ENCODE measurements at places on chromosomes 16 and 17.

GRCh38 chr17:18371455-18371854 is 6.1 kb upstream of the EVPLL start:
- DNase-seq = no peak

DNA sequence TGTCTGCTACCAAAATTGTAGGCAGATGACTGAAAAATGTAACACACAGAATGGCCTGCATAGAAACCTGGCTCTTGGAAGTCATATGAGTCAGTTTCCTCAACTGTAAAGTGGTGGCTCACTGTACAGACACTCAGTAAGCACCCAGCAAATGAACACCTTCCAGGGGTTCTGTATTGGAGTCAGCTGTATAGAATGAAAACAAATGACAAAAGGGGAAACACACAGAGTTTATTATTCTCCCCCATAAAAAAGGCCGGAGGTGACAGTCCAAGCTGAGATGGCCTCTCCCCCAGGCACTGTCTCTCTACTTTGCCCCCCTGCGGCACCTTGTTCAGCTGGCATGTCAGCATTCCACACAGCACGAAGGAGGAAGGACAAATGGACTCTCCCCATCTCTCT is 6.2 kb upstream of the MEOX1 start:
- no peak for DNase-seq

DNA sequence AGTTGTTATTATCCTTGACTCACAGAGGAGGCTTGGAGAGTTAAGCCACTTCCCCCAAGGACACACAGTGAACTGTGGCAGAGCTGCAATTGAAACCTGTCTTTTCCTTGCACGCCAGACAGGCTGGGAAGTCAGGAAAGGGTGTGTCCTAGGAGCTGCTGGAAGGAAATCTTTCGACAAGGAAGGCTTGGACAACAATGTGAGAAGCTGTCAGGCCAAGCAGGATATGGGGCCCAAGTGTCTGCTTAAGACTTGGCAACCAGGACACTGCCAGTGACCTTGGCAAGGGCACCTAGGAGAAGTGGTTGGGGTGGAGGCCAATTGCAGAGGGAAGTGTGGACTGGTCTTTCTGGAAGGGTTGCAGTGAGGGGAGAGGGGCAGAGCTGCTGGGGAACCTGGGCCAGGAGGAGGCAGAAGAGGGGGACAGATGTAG is 2.1 kb upstream of the CAMKK1 start:
- DNase-seq = no peak

DNA sequence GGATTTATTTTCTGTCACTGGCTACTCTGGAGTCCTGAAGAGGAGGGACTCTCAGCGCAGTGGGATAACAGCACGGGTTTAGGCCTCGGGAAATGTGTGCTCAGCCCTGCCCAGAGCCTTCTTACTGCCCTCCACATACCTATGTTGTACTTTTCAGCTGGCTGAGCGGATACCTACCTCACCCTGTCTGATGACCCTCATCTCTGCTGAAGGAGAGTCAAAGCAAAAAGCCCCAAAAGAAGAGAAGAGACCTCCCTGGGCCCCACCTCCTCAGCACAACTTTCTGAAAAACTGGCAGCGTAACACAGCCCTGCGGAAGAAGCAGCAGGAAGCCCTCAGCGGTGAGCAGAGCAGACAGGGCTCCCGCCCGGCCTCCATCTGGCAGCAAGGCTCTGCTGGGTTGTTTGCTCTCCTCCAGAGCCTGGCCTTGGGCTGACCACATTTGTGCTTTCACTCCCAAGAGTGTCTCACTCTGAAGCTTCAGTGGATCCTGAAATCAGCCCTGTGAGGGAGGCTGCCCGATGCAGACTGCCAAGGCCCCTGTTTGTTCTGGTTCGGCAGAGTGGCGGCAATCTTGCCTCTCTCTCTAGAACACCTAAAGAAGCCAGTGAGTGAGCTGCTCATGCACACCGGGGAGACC is 10.3 kb downstream of the MYCBPAP start:
- no peak for DNase-seq

DNA sequence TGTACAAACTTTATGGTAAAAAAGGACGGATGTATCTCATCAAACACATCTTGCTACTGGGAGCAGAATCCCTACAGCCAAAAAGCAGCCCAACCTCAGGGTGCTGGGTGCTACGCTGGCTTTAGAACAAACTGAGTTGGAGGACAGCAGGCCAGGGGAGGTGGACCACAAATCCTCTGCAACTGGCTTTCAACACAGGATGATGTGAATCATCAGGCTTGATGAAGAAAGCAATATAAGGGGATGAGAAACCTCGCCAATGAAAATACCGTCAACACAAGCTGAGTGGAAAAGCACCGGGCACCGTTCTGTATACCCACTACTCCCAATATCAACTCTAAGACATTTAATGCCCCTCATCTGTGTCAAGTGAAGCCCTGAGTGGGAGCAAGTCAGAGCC is 14.3 kb downstream of the HBQ1 start:
- DNase-seq = no peak

- DNase-seq = peak; percentile 39
These were observed 12.5 kb downstream of the CEP295NL start for GRCh38 chr17:78890498-78890897.

DNA sequence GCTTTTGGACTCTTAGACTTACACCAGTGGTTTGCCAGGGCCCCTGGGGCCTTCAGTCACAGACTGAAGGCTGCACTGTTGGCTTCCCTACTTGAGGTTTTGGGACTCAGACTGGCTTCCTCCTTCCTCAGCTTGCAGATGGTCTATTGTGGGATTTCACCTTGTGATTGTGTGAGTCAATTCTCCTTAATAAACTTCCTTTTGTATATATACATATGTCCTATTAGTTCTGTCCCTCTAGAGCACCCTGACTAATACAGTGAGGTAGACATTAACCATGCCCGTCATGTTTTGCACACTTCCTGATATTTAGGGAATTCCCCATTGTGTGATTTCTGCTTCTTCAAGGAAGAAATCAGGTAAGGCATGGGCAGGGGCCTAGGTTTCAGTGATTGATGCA is 147.8 kb upstream of the CA10 start:
- no peak for DNase-seq
